CD4-positive, alpha-beta T cell treated with Interleukin-2 at 100 ng/mL for 4 hours (primary cell): ENCODE measurements at places on chromosomes 7 and 10.
A peak's percentile ranks its signal among the peaks of the same experiment; 100 is the strongest.

DNA sequence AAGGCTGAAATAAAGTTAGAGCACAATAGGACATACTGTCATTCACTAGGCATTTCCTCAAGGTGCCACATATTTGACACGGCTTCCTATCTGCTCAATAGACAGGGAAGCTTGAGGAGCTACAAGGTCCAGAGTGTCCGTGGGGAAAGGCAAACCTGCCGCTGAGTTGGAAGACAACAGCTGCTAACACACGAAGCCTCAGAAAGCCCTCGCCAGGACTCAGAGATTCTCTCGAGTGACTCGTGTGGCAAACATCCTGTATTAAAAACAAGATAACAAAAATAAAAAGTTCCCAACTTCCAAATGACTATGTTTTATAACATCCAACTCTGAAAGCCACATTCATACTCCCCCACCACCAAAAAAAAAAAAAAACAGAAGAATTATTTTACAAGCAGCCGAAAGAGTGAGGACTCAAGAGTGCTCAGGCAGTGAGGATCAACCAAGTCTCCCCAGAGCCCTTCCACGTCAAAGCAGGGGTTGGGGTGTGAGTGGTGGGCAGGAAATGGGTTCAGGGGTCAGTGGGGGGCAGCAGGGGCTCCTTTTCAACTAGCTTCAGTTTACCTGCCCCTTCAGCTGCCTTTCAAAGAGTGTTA, 67.6 kb downstream of the STK17A start:
- DNase-seq = no peak

GRCh38 chr10:29160150-29160617, 128.7 kb upstream of the LYZL1 start:
- no peak for DNase-seq

GRCh38 chr7:28613262-28613661, 200.9 kb downstream of the CREB5 start:
- DNase-seq = no peak

GRCh38 chr7:121102619-121103018, 114.1 kb downstream of the CPED1 start:
- DNase-seq = no peak

DNA sequence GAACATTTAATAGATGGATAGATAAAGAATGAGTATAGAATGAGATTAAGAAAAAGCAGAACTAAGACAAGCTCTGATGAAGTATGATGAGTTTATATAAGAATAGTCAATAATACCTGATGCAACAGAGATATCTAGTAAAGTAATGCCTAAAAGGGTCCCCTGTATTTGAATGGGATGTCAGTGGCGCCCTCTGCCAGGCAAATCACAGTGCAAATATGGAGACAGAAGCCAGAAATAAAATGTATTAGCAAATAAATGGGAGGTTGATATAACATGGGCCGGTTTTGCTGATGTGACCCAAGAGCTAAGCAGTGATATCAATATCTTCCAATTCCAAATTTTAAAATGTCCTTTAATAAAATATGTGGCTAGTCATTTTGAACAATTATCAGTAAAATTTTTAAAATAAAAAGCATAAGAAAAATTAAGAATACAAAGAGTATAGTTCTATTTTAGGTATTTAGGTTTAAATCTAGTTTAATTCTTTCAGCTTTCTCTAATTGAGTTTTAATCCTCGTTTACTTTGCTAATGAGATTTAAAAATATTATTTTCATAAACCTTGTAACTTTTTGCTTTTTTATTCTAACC, 62.6 kb downstream of the ADK start:
- peak; percentile 58 for DNase-seq

GRCh38 chr10:44865289-44865671, 45.9 kb upstream of the TMEM72 start:
- DNase-seq = no peak

DNA sequence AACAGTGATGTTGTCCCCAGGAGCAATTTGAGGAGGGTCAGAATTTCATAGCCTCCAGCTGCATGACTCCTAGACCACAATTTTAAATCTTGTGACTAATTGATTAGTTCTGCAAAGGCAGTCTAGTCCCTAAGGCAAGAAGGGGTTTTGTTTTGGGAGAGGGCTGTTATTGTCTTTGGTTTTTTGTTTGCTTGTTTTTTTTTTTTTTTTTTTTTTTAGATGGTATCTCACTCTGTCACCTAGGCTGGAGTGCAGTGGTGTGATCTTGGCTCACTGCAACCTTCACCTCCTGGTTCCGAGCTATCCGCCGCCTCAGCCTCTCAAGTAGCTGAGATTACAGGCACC, 117.0 kb downstream of the MARCHF5 start:
- DNase-seq = no peak

DNA sequence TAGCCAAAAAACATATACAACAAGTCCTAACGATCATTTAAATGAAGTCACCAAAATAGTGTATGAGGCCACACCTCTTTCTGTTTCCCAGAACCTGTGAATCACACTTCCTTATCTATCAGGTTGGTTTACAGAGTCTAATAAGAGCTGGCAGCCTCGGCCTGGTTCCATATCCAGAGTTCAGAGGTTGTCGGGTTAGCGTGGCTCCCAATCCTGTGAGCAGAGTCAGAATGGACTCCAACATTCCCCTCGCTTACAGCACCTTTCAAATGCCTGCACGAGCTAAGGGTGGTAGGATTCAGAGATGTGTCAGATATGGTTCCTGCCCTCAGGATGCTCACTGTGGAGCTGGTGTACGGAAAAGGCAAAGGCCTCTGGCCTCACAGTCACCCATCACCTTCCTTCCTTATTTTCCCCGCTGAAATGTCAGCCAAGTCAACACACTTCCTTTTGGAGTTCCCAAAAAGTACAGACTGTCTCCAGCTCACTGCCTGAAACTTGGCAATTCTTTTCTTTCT, 6.0 kb downstream of the IL15RA start:
- DNase-seq = peak; percentile 69

DNA sequence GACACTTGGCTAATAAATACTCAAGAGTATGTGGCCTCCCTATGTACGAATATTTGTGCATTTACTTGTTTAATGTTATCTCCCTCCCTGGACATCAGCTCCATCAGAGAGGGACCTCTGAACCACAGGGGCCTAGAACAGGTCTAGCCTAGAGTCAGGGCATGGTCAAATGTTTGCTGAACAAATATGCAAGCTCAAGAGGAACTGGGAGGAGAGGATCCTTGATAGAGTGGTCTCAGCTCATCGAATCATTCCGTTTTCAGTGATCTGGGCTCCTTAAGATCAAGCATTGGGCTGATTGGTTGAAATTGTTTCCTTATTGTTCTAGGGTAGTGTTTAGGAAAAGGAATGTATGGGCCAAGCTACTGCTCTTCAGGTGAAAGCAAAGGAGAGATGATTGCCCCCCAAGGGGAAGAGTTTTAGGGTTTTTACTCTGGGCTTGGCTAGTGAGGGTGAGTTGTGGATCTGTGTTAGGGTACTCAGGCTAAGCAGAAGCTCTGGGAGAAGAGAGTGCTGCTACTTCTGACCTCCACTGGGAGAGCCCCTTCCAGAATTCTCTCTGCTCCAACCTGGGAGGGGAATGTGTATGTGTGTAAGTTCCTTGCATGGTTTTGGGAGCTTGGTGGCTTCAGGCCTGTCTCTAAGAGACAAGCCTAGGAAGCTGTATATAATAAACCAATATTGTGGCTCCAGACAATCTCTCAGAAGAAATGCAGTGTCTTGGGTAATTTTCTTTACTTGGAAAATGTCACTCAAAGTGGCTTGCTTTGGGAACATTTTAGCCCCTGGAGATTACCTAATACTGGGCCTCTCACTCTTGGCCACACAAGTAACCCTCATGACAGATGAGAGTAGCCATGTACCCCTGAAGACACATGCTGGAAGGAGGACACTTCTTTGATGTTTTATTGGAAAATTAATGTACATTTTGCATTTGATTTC, 110.0 kb downstream of the EMX2 start:
- DNase-seq = no peak

- DNase-seq = no peak
Measured at GRCh38 chr7:29977886-29978651, 11.5 kb downstream of the SCRN1 start.

GRCh38 chr7:137097111-137097510, 228.7 kb downstream of the CHRM2 start:
- DNase-seq = no peak

DNA sequence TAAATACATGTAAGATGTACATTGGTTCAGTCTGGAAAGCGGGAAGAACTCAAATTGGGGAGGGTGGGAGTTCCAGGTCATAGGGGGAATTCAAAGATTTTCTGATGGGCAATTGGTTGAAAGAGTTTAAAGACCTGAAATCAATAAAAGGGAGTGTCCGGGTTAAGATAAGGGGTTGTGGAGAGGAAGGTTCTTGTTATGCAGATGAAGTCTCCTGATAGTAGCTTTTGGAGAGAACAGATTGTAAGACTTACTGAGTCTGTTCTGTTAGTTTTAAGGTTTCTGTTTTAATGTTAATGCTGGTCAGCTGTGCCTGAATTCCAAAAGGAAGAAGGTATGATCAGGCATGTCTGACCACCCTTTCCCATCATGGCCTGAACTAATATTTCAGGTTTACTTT, 48.8 kb downstream of the SDHAF3 start:
- DNase-seq = no peak

DNA sequence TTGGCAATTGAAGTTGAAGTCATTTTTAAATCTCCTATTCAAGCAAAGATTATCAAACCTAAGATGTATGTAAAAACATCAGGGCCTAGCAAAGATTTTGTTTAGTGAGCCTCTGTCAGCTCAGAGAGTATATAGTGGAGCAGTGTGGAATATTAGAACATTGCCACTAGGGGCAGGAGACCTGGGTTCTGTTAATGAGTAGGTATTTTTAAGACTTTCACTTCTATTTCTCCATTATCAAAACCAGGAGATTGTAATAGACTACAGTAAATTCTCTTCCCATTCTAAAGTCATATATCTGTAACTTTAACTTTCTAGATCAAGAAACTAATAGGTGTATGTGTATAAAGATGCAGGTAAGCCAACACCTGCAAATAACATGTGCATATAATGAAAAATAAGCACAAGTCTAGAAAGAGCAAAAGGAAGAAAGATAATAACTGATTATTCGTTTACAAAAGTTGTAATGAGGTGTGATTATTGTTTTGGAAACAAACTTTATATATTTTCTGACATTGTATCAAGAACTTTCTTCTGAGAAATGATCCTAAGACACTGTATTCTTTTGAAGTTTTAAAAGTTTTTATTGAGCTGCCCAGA, 64.4 kb downstream of the KCND2 start:
- no peak for DNase-seq

DNA sequence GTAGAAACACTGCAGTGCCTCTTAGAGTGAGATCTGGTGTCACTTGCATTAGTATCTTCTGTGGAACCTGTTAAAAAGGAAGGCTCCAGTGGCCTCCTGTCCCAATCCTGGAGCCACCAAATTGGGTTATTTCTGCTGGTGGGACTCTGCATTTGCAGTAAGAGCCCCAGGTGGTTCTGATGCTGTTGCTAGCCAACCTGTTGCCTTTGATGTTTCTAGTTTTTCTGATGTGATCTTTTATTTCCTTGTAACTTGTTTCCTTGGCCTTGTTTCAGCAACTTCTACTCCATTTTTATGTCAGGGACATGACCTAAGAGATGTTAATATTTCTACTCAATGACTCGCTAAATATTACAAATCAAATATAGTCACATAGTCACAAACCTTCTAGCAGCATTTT, 12.5 kb upstream of the STN1 start:
- DNase-seq = no peak

DNA sequence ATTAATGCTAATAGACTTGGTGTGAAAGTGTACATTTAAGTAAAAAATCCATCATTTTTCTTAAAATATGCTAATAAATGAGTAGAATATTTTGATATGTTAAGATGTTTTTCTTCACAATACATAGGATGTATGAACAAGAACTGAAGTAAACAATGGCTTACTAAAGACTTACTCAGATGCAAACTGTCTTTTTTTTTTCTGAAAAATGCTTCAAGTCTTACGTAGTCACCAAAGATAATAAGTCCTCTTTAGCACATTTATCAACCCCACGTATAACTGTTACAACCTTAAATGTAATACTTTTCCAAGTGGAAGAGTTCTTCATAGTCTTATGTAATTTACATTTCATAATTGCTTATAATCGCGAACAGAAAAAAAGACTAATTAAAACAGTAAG, 54.8 kb downstream of the MDFIC start:
- no peak for DNase-seq

GRCh38 chr10:11772575-11773288, 30.6 kb downstream of the ECHDC3 start:
- no peak for DNase-seq

- DNase-seq = no peak
Measured at GRCh38 chr10:85545874-85546273, 820.7 kb downstream of the GRID1 start.
